Stimulated activated CD4-positive, alpha-beta T cell treated with anti-CD3 and anti-CD28 coated beads, Interleukin-12 subunit alpha, Interleukin-12 subunit beta, amount 100 ng/mL, for 4 hours (primary cell): ENCODE measurements at places on chromosomes 13 and 19.

- no peak for DNase-seq
These were observed 3.2 kb downstream of the POLRMT start for GRCh38 chr19:629961-630714.

DNA sequence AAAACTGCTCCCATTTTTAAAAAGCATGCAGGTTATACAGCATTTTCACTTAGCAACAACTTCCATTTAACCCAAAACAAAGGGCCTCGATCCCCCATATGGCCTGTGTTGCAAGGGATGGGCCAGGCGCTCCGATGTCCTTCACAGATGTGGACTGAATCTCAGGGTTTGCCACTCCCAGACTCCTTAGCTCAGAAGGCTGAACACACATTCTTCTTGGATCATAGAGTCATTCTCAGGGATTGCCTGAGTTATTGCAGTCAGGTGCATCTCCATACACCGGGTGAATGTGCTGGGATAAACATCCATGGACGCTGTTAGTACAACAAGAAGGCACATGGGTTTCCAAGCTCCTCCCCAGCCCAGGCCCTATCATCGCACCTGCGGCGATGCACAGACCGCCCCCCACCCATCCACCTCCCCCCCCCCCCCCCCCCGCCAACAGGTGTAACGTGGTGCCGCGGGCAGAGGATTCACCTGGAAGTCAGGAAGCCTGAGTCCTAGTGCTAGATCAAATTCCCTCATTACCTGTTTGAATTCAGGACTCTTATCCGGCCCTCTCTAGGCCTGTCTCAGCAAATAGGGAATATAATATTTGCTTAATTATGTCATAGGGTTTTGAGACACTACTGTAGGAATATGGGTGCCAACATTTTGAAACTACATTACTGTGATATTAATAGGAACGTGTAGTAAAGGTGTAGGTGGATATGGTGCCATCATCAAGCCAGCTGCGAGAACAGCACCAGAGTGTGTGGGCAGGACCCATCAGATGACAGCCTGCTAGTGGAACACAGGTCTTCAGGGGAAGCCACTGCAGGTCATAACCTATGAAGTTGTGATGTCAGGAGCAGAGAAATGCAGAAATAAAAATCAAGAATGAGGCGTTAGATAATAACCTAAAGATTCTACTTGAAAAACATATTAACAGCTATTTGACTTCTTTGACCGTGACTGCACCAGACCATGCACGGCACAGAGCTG lies 110.9 kb downstream of the SACS start:
- no peak for DNase-seq

GRCh38 chr13:19156013-19156825 lies 25.4 kb downstream of the TUBA3C start:
- DNase-seq = no peak

DNA sequence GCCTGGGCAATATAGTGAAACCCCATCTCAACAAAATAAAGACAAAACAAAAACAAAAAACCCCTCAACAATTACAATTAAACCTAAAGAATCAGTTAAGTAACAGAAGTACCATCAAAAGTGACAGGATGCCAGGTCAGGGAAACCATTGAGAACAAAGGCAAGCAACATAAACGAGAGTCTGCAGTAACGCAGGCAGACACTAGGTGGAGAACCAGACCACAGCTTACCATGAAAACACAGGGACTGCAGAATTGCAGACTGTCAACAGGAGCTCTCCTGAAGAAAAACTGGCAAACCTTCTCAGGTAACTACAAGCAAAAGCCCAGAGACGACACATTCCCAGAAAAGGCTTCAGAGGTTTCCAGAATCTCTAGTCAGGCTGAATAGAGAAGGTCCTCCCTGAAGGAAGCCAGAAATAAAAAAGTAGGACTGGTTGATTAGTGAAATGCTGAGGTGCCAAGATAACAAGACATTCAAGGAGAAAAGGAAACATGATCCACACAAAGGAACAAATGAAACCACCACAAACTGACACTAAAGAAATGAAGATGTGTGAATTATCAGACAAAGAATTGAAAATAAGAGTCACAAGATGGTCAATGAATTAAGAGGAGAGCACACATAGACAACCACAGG lies 2.2 kb upstream of the ZNF665 start:
- DNase-seq = peak; percentile 55

DNA sequence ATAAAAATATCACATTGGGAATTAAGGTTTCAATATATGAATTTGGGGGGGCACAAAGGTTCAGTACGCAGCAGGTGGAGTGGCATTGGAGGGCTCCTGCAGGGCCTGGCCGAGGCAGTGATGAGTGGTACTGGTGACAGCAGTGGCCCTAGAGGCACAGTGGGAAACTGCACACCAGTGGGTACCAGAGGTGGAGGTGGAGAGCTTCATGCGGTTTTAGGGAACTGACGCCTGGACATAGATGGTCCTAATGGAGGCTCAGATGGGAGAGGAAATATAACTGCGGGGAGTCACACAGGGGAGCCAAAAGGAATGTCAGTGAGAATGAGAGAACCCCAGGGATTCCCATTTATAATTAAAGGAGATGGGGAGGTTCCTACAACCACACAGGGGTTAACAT lies 156.2 kb downstream of the COG6 start:
- no peak for DNase-seq

DNA sequence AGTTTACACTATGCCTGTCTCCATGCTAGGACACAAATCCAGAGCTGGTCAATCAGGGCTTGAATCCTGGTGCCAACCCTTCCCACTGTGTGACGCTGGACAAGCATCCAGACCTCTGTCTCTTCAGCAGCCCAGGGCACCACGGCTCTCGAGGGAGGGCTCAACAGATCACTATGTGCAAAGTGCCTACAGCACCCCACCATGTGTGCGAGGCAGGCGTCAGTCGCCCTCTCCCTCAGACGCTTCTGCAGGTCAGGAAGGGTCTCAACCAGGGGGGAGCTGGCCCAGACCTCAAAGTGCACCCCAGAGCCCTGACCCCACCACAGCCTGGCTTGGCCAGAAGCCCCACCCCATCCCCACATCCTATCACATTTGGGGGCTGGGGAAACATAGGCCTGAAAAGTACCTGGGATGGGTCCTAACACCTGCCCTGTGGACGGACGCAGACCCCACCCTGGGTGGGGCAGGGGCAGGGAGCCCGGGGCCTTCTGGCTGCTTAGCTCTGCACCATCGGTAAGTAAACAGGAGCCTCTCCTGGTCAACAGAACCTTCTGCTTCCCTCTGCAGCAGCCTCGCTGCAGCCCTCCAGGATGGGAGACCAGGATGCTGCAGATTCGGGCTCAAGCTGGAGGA lies 2.9 kb upstream of the C2CD4C start:
- no peak for DNase-seq

DNA sequence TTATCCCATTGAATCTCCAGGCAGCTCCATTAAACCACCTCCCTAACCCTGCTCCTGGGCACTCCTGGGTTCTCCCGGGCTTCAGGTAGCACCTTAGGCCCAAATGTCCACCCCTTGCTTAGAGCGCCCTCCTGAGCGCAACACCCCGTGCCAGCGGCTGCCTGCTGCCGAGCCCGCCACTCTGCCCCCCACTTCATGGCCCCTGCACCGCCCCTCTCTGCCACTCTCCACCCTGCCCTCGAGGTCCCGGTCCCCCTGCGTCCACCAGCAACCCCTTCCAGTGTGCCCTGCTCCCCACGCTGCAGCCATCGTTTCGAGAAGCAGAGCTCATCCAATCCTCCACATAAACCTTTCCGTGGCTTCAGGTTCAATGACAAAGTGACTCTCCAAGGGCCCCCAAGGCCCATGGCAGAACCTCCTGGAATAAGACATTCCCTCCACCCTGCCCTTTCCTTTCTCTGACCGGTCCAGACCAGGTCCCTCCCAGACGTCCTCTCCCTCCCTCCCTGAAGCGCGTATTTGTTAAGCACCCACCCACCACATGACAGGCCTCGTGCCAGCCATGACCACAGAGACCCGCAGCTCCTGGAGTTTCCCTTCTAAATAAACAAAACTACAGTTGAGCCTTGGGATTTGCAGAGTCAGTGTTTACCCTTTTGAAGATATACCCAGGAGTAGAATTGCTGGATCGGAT lies 66.6 kb downstream of the ARHGEF18 start:
- DNase-seq = no peak

DNA sequence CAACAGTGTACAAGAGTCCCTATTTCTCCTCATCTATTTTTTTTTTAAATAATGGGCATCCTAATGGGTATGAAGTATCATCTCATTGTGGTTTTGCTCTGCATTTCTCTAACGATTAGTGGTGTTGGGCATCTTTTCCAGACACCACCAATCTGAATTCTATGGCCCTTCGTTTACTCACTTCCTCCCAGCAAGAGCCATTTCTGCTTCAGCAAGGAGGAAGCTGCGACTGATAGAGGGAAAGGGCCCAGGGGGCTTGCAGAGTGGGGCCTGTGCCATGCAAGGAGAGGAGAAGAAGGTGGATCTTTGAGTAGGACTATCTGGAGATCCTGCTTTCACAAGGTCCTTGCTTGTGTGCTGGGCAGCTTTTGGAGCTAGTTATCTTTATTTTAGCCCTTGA lies 58.0 kb downstream of the USPL1 start:
- no peak for DNase-seq

DNA sequence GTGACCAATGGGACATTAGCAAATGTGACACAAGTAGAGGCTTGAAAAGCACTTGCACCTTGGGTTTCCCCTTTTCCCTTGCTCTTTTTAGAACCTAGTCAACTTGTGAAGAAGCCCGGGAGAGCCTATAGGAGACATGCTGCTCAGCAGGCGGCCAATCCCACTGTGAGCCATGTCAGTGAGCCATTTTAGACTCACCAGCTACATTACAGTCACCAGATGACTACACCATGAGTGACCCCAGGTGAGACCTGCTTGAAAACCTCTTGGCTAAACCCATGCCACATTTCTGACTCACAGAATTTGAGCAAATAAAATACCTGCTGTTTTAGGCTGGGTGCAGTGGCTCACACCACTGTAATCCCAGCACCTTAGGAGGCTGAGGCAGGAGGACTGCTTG lies 317.5 kb downstream of the KLF12 start:
- no peak for DNase-seq

- DNase-seq = no peak
These were observed 61.0 kb downstream of the RASA3 start for GRCh38 chr13:114071410-114071809.

DNA sequence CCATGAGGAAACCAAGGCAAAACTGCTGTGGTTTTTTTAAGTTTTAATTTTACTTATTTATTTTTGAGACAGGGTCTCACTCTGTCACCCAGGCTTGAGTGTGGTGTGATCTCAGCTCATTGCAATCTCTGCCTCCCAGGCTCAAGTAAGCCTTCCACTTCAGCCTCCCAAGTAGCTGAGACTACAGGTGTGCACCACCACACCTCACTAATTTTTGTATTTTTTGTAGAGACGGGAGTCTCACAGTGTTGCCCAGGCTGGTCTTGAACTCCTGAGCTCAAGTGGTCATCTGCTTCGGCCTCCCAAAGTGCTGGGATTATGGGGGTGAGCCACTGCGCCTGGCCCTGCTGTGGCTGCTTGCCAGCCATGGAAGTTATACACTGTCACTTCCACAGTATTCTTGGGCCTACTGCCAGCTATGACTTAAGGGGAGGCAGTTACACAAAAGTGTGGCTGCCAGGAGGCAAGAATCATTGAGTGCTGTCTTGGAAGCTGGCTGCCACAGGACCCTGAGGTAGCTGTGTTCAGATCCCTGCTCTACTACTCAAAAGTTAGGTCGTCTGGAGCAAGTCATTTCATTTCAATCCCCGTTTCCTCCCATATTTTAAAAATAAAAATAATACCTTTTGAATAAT lies 12.7 kb downstream of the FARP1 start:
- no peak for DNase-seq

- no peak for DNase-seq
These were observed 1132.4 kb downstream of the EFNB2 start for GRCh38 chr13:105403086-105403485.

GRCh38 chr19:32675720-32676185 lies at the start of gene RGS9BP:
TSS of gene RGS9BP (plus strand) at chr19:32675848. CDS start at chr19:32676264, 416 bp downstream.
- peak; percentile 60 for DNase-seq

DNA sequence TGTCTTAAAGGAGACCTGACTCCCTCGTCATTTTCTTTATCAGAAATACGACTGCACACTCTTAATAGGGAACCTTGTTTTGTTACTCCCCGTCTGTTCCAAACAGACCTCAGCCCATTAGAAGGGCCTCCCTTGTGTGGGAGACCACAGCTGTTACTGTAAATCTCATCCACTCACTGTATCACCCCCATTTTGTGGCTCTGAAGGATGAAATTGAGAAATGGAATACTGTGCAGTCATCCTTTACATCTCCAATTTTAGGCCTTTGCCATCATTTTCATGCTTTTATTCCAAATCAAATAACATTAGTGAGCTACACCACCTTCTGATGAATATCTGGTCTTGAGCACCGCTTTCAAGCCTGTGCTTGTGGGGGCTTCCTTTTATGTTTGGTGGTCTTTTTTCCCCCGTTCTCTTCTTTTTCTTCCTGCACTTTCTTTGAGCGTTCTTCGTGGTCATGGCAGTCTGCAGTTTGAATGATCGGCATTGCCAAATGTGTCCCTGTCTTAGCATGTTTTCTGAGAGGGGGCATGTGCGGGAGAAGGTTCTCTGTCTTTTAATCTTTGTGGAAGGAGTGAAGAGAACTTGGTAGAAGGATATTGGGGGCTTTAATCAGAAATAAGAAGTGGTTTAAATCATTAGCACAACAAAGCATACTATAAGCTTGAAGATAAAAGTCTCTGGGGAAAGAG lies 65.8 kb downstream of the GGACT start:
- no peak for DNase-seq

DNA sequence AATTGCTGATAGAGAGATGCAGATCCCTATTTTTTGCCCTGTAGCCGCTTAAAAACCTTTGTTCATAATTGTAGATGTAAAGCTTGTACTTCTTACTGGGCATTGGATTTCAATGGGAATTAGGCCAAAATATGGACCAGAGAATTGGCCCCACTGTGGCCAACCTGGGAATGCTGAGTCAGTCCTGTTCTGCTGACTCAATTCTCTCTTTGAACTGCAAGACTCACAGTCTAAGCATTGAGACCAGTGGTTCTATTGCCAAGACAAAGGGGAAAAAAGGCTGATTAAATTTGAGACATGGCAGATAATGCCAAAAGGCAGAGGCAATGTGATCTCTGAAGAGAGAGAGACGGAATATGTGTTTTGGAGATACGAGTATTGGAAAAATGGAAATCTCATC lies 72.5 kb upstream of the UBL3 start:
- DNase-seq = no peak
